Endothelial cell of umbilical vein (primary cell): ENCODE measurements at places on chromosomes 3 and 15. TPM values are rescaled to one million over a fixed set of nuclear protein-coding genes. Genes with fewer than 3 reads are reported as not detected.

DNA sequence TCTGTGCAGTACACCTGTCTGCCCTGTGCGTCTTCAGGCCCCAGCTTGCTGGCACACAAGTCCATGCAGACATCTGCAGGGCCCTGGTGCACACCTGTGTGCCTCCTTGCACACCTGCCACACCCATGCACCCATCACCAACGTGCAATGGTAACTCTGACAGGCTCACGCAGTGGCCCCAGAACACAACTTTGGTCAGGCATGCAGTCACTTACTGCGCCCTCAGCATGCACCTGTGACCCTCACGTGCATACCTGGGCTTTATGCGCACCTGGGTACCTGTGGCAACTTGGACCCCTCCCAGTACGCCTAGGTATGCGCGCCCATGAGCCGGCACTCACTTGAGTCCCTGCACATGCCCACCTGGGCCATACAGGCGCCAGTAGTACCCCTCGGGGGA is 1.7 kb downstream of the PLXND1 start:
- no peak for DNase-seq

The SNTN gene
- not detected in 2 replicates for polyA plus RNA-seq

The GOLGA6L10 gene
- polyA plus RNA-seq: 0.73 and 1.2 TPM in 2 replicates

- no peak for DNase-seq
Observed at GRCh38 chr3:37502621-37503020, 328.2 kb upstream of the LRRFIP2 start.

DNA sequence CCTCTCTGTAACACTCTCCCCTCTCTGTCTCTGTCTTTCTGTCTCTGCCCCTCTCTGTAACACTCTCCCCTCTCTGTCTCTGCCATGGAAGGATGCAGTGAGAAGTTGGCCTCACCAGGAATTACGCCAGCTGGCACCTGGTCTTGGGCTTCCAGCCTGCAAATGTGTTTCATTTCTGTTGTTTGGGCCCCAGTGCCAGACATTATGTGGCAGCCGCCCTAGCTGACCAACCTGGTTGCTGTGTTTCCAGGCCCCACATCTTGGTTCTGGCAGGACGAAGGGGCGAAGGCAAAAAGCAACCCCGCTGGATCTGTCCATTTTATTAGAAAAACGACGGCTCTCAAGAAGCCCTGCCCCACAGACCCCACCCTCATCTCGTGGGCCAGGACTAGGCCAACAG is 5.2 kb upstream of the ZXDC start:
- no peak for DNase-seq

DNA sequence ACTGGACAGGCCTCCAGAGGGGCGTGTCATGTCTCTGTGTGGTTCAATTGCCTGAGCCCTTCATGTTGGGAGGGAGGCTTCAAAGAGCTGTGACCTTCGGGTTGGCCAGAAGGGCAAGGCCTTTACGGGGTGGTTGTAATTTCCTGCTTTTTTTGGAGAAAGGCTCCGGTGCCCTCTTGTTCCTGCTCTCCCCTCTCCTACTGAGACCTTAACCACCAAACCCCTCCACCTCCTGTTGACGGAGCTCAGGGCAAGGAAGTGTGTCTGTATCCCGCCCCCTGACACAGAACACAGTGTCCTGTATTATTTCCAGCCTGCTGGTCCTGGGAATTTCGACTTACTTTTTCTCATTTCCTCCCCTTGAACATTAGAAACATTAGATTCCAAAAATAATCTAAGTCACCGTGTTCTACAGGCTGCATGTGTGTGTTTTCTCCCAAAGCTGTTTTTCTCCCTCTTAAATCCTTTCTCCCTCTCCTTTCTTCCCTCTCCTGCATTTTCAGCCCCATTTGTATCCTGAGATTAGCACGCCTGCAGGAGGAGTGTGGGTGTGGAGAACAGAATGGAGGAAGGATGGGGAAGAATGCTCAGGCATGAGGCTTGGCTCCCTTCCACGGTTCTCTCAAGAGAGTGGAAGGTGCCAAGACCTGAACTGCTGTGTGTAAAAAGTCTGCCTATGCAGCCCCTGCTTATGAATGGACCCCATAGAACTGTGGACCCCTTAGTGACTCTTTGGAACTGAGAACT is 285.4 kb upstream of the ROPN1 start:
- DNase-seq: peak; percentile 77

DNA sequence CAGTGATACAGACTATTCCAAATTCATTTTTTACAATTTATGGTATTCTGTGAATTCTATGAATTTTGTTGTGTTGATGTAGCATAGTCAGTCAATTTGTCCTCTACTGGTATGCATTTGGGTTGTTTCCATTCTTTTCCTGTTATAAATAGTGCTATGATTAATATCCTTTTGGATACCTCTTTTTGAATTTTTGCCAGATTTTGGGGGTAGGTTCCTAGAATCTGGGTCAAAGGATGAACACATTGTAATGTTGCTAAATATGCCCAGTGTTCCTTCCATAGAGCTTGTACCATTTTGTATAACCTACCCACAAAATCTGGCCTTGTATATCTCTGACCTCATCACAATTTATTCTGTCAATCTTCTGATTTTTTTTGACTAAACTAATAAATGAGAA is 44.4 kb upstream of the C3orf38 start:
- no peak for DNase-seq

GRCh38 chr3:72595376-72595775 is 252.9 kb downstream of the SHQ1 start:
- DNase-seq: no peak

The GOLGA6B gene
- polyA plus RNA-seq: not detected in 2 replicates

The LRRC49 gene
- polyA plus RNA-seq: 3.0 and 3.7 TPM in 2 replicates

DNA sequence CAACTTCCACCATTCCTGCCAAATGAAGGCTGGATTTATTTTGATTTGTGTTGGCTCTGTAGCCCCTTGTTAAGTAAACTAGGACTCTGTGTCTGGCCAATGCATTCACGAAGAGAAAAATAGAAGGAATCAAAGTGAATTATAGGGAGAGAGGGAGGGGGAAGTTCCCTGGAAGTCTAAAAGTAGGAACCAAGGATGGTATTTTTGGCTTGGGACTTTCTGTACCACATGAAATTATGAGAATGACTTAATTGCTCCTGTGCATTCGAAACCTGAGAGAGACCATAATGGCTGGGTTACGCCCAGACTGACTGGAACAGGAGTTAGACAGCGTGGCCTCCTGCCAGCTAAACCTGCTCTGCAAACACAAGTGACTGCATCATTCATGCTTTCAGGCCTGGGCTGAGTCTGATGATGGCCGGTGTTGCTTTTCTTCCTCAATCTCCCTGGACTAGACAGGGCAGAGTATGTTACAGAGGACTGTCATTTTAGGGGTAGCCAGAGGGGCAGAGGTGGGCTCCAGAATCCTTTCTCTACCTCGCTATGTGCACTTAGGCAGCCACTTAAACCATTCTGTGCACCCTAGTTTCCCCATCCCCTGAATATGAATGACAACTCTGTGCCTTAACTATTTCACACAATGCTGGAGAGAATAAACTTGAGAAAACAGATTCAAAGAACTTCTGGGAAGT is 58.9 kb downstream of the MYO1E start:
- DNase-seq: no peak

- no peak for DNase-seq
Observed at GRCh38 chr15:42474827-42475226, 16.1 kb downstream of the ZNF106 start.

The ADPRH gene
- polyA plus RNA-seq: 3.3 and 3.5 TPM in 2 replicates

- DNase-seq: no peak
Observed at GRCh38 chr15:63500265-63501250, 3.8 kb upstream of the USP3 start.

The TGM5 gene
- not detected in 2 replicates for polyA plus RNA-seq

The MB21D2 gene
- polyA plus RNA-seq: 6.7 TPM in 2 replicates

The RTP1 gene
- not detected in 2 replicates for polyA plus RNA-seq

The CTXN2 gene
- polyA plus RNA-seq: 0.01 TPM in 1 of 2 replicates, not detected in the other

GRCh38 chr15:48190932-48191573 is 412 bp upstream of the CTXN2 start:
- DNase-seq: peak; percentile 65

GRCh38 chr15:58684036-58684710 is 65.3 kb downstream of the ADAM10 start:
- no peak for DNase-seq

The COL7A1 gene
- 0.55 and 1.1 TPM in 2 replicates for polyA plus RNA-seq

DNA sequence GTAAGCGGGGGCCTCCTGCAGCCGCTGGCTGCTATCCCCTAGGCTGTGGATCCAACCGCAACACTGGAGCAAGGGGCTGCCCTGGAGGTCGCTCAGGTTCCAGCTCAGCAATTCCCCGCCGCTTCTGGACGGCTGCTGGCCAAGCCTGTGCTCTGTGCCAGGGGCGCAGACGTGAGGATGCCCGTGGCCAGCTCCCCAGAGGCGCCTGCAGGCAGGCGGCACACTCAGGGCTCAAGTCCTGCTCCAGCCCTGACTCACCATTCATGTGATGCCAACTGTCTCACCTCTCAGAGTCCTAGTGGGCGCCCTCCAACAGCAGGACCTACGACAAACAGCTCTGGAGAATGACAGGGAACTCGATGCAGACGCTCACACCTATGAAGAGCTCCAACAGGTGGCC is 31.6 kb downstream of the KLHL25 start:
- no peak for DNase-seq

The CFAP100 gene
- not detected in 2 replicates for polyA plus RNA-seq

DNA sequence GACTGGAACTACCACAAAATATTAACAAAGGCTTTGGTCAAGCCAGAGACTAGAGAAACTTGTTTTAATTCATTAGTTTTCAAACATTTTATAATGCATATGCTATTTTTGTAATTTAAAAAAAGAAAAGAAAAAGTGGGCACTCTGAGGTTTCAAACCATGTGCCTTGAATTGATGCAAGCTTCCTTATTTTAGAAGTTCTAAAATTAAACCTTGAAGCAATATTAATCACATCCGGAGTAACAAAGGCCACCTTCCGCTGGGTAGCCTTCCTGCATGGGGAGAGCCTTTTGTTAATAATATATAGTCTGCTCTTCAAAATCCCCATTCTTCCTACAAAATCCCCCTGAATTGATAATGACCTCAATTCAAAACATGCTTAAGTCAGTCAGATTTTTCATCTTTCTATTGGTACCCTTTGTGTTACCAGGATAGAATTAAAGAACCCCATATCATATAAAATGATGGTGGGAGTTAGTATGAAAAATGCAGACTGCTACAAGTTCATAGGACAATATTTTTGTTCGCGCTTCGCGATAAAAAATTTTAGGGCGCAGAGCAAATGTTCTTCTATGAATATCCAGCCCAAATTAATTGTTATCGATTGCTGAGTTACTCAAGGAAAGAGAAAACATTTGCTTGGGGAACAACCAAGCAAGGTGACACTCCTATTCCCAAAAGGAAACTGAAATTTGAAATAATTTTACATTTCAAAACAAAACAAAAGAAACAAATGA is 30.6 kb downstream of the LDHAL6B start:
- DNase-seq: peak; percentile 84

GRCh38 chr3:109369510-109369909 is 32.2 kb upstream of the DPPA4 start:
- no peak for DNase-seq

DNA sequence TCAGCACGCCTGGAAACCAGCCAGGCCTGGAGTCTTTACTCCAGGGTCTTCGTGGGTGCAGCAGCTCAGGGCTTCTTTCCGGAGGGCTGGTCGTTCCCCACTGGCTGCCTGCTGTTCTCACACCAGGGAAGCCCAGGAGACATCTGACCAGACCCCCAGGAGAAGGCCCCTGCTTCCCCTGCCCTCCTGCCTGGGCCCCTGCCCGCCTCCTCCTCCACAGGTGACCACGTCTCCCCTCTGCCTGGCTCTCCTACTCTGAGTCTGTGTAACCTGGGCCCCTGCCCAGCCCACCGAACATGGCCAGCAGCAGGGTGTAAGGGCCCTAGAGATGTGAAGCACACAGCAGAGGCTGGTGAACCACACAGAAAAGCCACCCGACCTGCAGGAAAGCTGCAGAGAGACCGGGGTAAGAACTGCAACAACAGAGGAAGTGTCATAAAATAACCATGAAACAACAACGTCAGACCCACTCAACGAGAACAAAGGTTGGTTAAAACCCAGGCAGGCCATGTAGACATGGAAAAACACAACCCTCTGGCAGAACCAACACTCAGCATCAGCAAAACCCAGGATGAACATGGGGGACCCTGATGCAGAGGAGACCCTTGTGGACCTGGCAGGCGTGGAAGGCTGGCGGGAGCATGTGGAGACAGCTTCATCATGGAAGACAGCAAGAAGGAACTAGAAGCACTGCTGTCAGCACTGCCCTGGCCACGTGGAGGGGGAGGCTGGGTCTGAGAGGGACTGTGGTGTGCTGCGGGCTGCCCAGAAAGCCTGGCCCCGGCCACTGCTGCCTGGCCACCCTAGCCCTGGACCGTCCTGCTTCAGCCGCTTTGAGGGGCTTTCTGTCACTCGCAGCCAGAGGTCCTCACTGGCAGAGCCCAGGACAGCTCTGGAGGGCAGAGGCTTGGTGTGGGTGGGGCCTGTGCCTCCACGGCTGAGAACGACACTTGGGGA is 20.4 kb downstream of the UROC1 start:
- DNase-seq: no peak

The LHFPL4 gene
- polyA plus RNA-seq: not detected in 2 replicates

The LOXL1 gene
- polyA plus RNA-seq: 14.4 and 19.3 TPM in 2 replicates

GRCh38 chr15:99566157-99566897 is 543 bp downstream of the MEF2A start:
- peak; percentile 33 for DNase-seq

GRCh38 chr15:77287385-77287784 is 132.5 kb downstream of the PEAK1 start:
- DNase-seq: no peak

DNA sequence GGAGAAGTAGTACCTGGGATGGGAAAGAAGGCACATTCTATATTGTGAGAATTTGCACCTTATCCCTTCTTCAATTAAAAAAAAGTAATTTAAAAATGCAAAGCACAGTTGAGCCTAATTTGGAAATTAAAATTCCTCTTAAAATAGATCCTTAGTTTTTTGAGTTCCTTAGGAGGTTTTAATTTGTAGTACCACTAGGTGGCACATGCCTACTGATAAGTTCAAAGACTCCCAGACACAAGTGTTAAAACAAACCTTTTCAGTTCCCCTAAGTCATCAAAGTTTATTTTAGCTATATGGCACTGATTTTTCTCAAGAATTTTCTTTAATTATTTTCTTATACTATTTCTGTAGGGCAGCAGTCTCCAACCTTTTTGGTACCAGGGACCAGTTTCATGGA is 127.6 kb upstream of the AZI2 start:
- DNase-seq: peak; percentile 41

The PEX5L gene
- not detected in 2 replicates for polyA plus RNA-seq

DNA sequence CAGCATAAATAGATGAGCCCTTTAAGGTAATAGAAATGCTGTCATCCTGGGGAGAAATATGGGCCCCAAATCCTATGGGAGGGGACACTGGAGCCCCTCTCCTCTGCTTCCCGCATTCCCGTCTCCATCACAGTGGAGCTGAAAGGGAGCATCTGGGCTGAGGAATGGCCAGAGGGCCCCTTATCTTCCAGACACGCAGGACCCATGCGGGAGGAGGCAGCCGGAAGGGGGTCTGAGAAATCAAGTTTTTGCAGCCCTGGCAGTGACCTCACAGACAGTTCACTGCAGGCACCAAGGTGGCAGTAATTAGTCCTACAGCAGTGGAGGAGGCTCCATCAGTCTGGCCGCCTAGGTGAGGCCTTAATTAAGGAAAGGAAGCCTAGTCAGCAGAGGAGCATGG is 80.2 kb downstream of the RAB11A start:
- no peak for DNase-seq
